Esophagus squamous epithelium (tissue), 5 donors: ENCODE measurements at places on chromosomes 1 and 21.

DNA sequence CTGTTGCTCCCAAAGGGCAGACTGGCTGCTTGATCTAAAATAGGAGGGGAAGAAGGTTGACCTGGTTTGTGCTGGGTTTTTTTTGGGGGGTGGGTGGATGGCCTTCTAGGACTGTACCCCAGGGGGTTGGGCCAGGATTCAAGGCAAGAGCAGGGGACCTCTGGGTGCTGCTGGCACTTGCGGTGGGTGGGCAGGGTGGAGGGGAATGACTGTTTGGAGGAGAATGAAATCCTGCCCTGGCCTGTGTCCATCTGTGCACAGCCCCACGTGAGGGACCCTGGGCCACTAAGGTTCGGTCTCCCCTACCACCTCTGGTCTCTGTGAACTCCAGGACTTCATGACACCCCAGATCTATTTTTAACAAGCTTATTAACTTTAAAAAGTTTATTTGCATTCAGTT is 414.2 kb downstream of the PTPRU start:
- no peak for DNase-seq

- no peak for DNase-seq
Observed at GRCh38 chr1:190049314-190049713, 428.4 kb downstream of the BRINP3 start.

GRCh38 chr1:12184008-12184681 is 17.4 kb downstream of the TNFRSF1B start:
- no peak for DNase-seq

GRCh38 chr21:43333298-43334062 is 93.5 kb downstream of the SIK1 start:
- no peak for DNase-seq

DNA sequence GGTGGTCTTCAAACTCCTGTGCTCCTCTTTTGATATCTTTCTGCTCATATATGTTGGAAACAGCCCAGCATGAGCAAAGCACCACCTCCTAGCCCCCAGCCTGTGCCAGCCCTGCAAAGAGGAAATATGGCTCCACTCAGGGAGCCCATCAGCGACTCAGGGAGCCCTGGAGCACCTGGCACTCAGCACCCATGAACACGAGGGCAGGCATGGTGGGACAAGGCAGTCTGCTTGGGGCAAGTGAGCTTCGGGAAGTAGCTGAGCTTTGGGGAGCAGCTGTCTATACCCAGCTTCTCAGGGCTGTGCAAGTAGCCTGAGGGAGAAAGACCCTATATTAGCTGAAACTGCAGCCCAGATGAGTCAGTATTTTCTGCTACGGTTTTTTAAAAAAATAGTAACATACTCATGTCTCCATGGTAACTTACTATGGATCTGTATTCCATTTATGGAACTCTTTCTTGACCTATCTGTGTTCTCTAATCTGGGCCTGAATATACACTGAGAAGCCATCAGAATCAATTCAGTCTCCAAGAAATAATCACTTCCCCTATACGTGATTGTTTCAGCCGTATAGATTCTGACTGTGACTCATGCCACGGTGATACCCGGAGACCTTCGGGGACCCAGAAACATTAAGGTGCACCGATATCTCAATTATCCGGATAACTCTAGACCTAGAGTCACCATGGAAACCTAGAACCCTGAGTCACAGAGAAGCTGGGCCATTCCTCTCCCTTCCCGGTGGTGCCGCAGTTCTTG is 1.5 kb upstream of the ETS2 start:
- DNase-seq = no peak

DNA sequence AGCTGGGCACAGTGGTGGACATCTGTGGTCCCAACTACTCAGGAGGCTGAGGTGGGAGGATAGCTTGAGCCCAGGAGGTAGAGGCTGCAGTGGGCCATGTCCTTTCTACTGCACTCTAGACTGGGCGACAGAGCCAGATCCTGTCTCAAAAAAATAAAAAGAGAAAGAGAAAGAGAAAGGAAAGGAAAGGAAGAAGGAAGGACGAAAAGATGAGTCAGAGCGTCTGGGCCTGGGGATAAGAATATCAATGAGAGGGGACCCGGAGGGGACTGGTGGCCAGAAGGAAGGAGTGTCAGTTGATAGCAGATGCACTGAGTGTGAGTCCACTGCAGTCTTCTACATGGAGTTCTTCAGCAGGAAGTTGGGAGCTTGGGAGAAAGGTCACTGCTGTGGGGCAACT is 75.6 kb downstream of the SYT6 start:
- no peak for DNase-seq

GRCh38 chr21:20016435-20017005 is 981.7 kb upstream of the NCAM2 start:
- no peak for DNase-seq

DNA sequence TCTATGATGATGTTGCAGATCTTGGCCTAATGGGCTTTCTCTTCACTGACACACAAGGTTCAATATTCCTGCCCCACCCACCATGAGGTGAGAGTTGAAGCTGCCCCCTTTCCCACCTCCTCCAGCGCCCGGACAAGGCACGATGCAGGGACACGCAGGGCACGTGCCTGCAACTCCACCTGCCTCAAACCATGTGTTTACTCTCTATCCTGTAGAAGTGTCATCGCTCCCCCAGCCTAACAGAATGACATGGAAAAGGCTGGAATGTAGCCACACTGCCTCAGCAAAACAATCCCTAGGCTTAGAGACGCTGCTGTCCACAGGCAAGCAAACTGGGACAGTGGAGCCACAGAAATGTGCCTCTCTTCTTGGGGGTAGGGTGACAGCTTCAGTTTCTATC is 92.9 kb upstream of the SOD1 start:
- no peak for DNase-seq

DNA sequence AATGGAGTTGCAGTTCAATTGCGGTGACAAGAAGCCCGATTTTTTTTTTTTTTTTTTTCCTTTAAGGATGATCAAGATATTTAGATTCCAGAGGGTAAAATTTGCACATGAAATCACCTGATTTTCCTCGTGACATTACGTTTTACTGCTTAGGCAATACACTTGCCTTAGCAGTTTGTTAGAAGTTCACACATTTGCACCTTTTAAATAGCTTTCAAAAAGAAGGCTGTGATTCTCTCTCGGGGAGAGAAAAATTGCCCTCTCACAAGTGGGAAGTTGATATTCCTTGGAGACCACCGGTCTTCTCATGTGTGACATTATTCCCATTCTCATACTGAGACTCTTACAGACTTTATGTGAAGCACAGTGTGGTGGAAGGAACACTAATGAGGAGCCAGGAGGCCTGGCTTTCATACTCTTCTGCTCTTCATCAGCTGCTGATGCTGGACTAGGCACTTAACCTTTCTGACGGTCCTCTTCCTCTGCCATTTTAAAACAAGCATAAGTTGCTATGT is 69.8 kb upstream of the HSPA13 start:
- no peak for DNase-seq

DNA sequence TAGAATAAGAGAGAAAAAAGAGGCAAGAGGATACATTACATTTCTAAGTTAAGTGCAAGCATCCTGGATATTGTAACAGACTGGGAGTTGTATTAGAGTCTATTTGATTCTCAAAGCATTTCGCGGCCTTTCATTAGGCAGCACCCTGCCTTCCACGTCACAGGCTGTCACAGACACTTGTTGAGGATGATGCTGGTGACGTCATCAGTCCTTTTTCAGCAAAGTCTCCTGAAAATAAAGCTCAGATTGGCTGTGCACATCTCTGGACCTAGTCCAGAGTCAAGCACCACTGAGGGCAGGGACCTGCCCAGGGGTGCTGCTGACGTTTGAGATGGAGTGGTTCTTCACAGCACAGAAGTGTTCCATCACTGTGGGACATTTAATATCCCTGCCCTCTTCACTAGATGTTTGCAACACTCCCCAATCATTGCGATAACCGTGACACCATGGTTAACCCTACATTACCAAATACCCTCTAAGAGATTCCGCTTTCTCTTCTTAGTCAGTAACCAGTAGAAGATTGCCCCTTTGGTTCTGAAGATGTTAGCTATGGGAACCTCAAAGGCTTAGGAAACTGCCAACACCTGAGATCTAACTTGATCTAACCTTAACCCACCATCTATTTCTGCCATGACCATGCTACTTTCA is 72.7 kb upstream of the F3 start:
- DNase-seq = no peak

DNA sequence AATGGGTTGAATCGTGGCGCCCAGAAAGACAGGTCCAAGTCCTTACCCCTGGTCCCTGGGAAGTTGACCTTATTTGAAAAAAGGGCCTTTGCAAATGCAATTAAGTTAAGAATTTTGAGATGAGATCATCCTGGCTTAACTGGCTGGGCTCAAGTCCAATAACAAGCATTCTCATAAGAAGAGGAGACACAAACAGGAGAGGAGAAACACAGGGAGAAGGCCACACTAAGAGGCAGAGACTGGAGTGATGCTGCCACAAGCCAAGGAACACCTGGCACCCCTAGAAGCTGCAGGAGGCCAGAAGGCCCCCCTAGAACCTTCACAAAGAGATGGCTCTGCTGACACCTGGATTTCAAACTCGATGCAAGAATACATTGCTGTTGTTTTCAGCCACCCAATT is 44.6 kb downstream of the PDPN start:
- no peak for DNase-seq

GRCh38 chr1:216303690-216304089 is 119.6 kb downstream of the USH2A start:
- DNase-seq = no peak

DNA sequence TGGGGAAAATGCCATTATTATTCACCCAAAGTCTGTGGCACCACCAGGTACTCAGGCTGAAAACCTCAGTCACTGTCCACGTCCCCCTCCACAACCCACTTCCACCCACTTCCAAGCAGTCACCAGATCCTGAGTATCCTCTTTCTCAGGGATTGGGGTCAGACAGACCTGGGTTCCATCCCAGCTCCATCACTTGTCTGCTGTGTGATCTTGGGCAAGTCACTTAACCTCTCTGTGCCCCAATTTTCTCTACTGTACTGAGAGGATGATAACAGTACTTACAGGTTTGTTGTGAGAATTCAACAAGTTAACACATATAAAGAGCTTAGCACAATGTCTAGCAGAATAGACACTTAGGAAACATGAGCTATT is 29.7 kb upstream of the FOXO6 start:
- DNase-seq = no peak

DNA sequence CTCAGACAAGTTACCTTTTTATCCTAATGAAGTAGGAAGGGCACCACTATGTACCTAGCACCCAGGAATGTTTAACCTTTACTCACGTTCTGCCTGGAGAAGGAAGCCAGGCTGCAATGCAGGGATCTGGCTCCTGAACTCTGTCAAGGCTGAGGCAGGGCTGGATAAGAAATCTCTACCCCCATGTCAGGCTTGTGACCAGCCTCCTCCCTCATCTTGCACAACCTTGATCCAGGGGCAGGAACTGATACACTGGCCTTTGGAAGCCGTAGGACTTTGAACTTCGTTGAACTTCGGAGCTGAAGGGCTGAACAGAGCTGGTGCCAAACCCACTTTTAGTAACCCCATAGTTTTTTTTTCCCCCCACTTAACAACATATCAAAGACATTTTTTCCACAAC is 8.0 kb upstream of the AKR1A1 start:
- no peak for DNase-seq

DNA sequence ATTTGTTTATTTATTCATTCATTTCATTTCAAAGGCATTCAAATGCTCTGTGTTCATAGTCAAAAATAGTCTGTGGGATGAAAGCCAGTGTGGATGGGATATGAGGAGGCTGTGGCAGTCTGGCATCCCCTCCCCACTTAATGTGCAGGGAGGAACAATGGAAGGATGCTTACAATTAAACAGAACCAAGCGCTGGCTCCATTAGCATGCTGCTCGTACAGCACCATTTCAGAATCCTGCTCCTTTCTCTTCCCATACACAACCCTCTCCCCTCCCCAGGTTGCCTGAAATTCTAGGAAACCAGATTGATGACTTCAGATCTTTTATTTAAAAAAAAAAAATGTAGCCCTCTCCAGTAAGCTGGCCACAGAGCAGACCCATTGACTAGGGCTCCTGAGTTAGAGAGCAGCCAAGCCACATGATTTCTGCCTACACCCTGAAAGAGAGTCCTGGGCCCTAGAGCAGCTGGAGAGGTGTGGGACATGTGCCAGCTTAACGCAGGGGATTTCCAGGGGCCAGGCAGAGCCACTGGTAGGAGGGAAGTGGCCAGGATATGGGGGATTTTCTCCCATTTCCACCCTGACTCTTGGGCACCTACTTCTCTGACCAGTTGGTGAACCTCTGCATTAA is 205.2 kb downstream of the ASTN1 start:
- no peak for DNase-seq

DNA sequence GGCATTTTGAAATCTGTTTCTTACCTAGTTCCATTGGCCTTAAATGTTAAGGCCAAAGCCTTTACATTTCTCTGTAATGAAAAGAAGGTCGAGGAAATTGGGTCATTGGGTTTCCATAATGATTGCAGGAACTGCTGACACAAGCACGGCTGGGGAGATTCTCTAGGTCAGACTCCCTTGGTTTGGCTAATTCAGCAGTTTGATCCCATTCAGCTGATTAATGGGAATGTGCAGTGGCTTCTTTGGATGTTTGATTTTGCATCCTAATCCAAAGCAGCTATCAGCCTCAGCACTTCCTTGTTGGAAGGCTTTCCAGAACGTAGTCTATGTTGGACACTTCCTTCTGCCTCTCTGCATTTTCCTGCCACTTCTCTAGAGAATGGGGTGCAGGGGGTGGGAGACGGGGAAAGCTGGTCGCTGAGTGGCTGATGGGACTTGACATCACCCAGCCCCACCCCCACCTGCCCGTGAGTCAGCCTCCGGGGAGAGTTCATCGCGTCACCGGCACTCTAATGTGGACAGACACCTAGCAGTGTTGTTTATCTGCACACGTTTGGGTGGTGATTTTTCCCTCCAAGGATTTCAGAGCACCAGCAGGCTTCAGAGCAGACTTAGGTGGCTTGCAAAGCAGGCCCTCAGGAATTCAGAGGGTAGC is 5.4 kb downstream of the PSEN2 start:
- DNase-seq = no peak

DNA sequence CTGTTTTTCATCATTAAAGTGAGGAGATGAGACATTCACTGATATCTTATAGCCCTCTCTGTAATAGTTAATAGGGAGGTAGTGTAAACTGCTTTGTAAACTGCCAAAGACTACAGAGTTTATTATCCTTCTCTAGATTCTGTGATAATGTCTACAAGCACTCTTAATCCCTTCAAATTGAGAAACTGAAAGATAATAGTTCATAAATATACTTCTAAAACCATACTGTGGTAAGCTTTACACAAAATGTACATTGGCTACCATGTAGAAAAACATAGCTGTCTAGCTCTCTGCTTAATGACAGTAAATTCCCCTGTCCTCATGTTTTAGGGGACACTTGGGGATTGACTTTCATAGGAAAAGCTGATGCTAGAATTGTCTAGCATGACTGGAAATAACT is 39.6 kb downstream of the CXADR start:
- DNase-seq = no peak

DNA sequence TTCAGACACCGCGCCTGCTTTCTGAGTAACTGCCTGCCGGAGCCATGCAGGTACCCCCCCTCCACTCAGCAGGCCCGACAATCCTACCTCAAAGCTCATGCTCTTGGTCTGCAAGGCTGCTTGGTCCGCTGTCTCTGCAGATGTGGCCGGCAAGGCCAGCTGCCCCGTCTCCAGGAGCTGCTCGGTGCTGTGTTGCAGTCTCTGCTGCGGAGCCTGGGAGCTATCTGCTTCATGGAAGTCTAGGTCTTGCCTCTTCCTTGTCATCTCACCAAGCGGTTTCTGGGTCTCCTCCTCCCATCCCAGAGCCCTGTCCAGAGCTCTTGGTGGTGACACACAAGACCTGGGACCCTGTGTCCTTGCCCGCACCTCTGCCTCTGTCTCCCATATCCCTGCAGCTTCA is 24.0 kb upstream of the GNPAT start:
- no peak for DNase-seq
